ENCODE measurements at places on chromosomes 16 and 17.

DNA sequence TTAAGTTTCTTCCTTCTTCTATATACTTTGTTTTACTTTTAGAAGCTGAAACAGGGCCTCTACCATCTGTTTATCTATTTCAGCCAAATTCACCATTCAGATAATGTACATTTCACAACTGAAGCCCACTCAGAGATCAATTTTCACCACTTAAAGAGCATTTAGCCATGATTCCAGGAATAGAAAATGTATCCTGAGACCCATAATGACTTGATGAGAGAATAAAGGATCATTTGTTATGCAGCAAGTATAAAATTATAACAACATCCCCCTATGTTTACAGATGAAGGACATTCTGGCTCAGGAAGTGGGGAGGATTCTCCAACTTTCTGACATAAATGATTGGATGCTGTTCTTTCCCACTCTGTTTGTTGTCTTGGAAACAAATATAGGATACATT lies 962.1 kb upstream of the EEF2KMT start:
- DNase-seq = no peak

- no peak for DNase-seq
These were observed 6.8 kb upstream of the EZH1 start for GRCh38 chr17:42751628-42752027.

- no peak for DNase-seq
These were observed 8.7 kb upstream of the ADAMTS18 start for GRCh38 chr16:77443357-77444146.

DNA sequence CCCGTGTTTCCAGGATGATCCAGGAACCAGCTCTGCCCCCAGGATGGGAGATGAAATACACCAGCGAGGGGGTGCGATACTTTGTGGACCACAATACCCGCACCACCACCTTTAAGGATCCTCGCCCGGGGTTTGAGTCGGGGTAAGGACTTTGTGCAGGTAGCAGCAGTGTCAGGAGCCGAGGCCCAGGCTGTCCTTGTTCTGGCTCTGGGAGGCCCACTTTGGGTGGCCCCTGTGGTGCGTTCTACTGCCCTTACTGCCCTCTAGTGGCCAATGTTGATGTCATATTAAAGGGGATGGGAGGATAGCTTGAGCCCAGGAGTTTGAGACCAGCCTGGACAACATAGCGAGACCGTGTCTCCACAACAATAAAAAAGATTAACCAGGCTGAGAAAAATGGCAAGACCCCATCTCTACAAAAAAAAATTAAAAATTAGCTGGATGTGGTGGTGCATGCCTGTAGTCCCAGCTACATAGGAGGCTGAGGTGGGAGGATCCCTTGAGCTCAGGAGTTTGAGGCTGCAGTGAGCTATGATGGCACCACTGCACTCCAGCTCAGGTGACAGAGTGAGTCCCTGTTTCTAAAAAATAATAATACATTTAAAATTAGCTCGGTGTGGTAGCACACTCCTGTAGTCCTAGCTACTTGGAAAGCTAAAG lies 20.9 kb upstream of the CLEC18A start:
- peak; percentile 79 for DNase-seq

DNA sequence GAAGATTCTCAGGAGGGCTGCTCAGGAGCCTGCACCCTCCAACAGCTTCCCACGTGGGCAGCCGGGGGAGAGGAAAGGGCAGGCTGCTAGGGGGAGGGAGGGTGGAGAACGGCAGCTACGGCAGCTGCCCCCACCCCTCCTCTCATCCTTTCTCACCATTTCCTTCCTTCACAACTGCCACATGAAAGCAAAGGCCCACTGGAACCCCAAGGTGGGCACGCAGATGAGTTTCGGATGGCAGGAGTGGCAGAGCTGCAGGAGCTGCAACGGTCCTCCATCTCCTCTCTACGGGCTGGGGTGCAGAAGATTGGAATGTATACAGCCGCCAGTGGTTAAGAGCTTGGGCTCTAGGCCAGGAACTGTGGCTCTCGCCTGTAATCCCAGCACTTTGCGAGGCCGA lies 77.7 kb downstream of the GAS7 start:
- DNase-seq = no peak

- DNase-seq = no peak
These were observed 88.8 kb upstream of the GSE1 start for GRCh38 chr16:85524365-85524629.

GRCh38 chr17:46736100-46736499 lies 82.4 kb downstream of the WNT3 start:
- no peak for DNase-seq

Measured in HAP-1 (cell line).